GM12864 (cell line): ENCODE measurements at places on chromosomes 11 and 22.

GRCh38 chr11:17597770-17598169 is 50.7 kb downstream of the OTOG start:
- no peak for DNase-seq

GRCh38 chr11:38553148-38553547 is 1955.1 kb upstream of the RAG2 start:
- DNase-seq = no peak

- no peak for DNase-seq
These were observed 9.6 kb downstream of the SMTNL1 start for GRCh38 chr11:57546869-57547475.

DNA sequence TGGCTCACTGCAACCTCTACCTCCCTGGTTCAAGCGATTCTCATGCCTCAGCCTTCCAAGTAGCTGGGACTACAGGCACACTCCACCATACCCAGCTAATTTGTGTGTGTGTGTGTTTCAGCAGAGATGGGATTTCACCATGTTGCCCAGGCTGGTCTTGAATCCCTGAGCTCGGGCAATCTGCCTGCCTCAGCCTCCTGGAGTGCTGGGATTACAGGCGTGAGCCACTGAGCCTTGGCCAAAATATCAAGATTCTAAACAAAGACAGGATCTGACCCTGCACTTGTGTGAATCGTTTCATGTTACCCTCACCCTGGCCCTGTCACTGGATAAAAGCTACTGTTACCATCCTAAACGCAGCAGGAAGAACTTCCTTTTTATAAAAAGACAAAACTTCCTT is 15.6 kb upstream of the THY1 start:
- no peak for DNase-seq

- DNase-seq = no peak
These were observed 319.2 kb upstream of the CNTN5 start for GRCh38 chr11:98701541-98701940.

- no peak for DNase-seq
These were observed 40.7 kb upstream of the DKK3 start for GRCh38 chr11:12048936-12049790.

DNA sequence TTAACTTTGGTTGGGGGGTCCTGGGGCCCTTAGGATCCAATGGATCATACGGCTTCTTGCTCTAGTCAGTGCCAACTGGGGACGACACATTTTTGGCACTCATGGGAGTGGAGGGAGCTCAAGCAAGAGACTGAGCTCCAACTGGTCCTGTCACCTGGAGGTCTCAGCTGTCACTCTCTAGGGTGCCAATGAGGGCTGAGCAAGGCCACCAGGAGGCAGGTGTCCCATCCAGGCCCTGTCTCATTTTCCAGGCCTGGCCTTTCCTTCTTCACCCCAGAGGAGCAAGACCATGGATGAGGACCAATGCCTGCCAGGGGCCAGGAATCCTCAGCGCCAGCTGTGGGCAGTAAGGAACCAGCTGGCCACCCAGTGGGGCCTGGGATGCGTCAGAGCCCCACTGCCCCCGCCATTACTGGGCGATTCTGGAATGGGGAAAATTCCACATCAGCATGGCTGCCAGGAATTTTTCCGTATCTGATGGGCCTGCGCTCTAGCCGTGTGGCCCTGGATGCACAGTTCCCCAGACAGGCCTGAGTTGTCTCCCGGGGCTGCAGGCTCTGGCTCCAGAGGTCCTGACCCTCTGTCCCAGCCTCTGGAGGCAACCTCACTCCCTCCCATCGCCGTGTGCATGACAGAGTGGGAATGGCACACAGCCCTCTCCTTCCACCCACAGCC is 669 bp upstream of the GAL3ST1 start:
- DNase-seq = no peak

DNA sequence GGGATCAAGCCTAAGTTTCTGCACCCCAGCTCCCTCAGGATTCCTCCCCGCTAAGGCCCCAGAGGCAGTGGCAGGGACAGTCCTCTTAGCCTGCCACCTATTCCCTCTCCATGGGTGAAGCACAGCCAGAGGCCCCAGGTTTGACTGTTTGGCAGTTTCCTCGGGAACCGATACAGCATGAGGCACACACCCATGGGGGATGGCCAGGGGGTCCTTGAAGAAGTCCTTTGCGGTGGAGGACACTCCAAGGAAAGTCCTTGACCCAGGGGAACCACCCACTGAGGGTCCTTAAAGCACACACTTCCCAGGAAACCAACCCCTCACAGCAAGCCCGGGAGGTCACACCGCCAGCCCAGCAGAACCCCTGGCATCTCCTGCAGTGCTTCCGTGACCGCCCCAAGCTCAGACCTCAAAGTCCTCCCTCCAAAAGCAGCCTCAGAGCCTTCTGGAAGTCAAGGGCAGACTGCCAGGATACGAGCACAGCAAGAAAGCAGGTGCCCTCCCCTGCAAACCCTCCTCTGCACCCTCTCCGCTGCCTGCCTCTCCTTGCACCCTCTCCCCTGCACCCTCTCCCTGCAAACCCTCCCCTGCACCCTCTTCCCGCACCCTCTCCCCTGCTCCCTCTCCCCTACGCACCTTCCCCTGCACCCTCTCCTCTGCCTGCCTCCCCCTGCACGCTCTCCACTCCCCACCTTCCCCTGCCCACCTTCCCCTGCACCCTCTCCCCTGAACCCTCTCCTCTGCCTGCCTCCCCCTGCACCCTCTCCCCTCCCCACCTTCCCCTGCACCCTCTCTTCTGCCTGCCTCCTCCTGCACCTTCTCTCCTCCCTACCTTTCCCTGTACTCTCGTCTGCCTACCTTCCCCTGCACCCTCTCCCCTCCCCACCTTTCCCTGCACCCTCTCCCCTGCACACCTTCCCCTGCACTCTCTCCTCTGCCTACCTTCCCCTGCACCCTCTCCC is 1.4 kb downstream of the SIGIRR start:
- no peak for DNase-seq
